Stimulated activated CD4-positive, alpha-beta T cell treated with anti-CD3 and anti-CD28 coated beads, Interleukin-1b, Interleukin-23, amount 100 ng/mL, for 4 hours (primary cell): ENCODE measurements at places on chromosomes 11 and 22.

GRCh38 chr11:61967924-61968757 is 707 bp upstream of the FTH1 start:
- DNase-seq = peak; percentile 19

DNA sequence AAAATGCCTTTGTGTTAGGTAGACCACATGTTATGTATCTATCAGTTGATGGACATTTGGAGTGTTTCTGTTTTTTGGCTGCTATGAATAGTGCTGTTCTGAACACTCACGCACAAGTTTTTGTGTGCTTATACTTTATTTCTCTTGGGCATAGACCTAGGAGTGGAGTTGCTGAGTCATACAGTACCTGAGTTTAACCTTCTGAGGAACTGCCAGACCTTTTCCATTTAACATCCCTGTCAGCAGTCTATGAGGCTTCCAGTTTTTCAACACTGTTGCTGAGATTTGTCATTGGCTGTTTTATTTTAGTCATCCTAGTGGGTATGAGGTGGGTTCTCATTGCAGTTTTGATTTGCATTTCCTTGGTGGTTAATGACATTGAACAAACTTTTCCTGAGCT is 4.4 kb downstream of the CTTN start:
- DNase-seq = no peak

GRCh38 chr22:36435516-36436415 is 45.7 kb downstream of the TXN2 start:
- DNase-seq = peak; percentile 43

- DNase-seq = no peak
Observed at GRCh38 chr11:71279916-71280645, 27.7 kb upstream of the SHANK2 start.

GRCh38 chr11:126607374-126607773 is 251.9 kb downstream of the ST3GAL4 start:
- DNase-seq = no peak

- no peak for DNase-seq
Observed at GRCh38 chr11:69744435-69744834, 30.7 kb downstream of the FGF4 start.

- DNase-seq = no peak
Observed at GRCh38 chr11:57438345-57439285, 11.7 kb upstream of the SLC43A3 start.

DNA sequence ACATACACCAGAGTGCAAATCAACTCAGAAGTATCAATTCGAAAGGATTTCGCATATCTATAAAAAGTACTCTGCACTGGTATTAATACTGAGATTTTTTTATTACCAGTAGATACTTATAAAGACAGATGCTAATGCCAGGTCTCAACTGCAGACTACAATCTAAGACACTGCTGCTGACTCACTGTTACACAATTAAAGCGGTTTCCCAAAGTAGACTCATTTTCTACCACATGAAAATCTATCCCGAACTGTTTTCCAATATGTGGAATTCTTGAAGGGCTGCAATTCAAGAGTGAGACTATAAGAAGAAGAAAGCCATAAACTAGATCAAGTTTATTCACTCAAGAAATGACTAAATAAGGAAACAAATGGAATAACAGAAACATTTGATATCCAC is 57.2 kb upstream of the ARHGAP32 start:
- DNase-seq = no peak

DNA sequence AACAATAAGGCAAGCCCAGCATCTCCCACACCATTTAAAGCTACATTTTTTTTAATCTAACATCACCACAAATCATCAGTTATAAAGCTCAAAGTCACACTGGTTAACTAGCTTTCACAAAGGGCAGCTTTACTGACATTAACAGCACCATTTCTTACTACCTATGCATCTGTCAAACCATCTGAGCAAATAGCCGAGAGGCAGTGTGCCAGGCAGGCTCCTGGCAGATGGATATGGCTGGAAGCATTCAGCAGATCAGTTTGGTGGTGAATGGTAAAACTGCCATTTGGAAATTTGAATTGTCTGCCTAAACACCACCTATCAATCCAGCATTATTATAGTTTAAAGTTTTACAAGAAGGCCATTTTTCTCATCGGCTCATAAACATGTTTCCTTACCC is 131.2 kb downstream of the TTC28 start:
- no peak for DNase-seq

DNA sequence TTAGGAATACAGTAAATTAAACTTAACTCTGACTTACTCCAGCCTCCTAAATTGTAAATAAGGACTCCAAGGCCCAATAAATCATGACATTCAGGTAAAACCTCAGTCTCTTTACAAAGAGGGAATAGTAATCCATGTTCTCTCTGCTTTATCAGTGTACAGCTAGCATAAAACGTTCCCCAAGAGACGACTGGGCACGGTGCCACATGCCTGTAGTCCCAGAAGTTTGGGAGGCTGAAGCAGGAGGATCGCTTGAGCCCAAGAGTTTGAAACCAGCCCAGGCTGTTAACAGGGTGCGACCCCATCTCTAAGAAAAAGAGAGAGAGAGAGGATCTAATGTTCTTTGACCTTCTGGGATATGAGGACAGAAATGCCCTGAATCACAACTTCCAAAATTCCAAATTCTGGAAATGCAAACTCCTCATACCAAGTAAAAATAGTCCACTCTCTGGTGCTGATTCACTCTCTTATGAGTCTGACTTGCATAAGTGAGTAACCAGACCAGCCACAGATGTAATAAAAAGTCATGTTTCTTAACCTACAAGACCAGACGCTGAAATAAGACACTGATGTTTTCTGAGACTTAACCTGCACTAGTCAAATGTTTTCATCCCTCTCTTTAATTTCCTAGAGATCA is 25.5 kb downstream of the NNMT start:
- no peak for DNase-seq

DNA sequence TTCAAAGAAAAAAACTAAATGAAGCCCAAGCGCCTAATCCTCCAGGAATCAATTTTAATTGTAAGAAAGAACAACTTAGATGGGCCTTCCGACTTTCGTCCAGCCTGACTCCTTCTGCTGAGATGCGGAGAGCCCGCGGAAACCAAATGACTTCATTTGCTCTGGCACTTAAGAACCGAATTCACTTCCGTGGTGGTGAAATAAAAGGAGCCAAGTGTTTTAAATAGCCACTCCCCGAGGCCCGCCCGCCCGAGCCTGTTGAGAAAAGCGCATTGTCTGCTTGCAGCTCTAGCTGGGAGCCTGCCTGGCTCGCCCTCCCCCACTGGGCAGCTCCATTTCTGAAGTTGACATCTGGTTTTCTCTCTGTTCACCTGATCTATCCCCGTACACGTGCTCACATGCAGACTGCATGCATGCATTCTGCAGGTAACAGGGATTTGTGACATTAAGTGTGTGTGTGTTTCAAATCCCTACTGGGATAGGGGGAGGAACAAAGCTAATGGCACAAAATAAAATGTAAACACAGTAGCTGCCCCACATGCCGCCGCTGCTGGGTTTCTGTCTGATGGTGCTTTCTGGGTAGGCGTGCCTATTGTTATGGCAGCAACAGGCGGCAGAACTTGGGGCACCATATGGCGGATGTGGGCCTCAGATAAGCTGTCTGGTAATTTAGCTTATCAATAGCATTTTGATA is 6.2 kb downstream of the TEAD1 start:
- no peak for DNase-seq
